Stimulated activated CD8-positive, alpha-beta memory T cell treated with anti-CD3 and anti-CD28 coated beads, Interleukin-7, amount 100 ng/mL, for 1 hour (primary cell): ENCODE measurements at places on chromosomes 5 and 9.

- DNase-seq, result no peak
Observed at GRCh38 chr5:74337984-74338310, 302.6 kb downstream of the ENC1 start.

GRCh38 chr5:150514708-150515211, 6.8 kb downstream of the NDST1 start:
- DNase-seq, result no peak

- no peak for DNase-seq
Observed at GRCh38 chr5:147483961-147484707, 25.7 kb downstream of the DPYSL3 start.

DNA sequence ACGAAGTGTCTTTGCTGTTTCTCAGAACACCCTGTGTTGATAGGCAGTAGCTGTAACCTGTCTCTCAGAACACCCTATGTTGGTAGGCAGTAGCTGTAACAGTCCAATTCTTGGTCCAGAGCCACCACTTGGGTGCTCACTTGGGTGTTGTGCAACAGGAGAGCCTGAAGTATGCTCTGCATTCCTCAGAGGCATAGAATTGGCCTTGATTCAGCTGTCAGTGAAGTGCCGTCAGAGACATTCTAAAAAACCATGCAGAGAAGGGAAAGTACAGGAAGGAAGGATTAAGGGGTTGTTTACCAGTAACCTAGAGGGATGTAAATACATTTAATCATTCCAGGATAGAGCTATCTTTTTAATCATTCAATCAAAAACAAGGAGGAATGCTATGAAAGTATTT, 231.2 kb downstream of the ARRDC3 start:
- no peak for DNase-seq

DNA sequence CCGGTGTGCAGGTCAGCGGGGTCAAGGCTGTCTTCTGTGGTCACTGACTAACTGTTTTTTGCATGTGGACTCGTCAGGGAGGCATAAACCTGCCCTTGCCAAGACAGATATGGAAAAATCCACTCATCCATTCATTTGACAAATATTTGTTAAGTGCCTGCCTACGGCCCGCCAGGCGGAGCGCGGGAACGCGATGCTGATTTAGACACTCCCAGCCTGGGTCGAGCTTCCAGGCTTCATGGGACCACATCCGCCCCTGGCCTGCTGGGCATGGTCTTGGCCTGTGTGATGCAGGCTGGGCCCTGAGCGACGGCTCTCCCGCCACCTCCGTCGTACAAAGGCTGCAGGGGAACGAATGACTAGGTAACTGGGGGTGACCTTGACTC, 18.1 kb downstream of the MYMK start:
- no peak for DNase-seq

DNA sequence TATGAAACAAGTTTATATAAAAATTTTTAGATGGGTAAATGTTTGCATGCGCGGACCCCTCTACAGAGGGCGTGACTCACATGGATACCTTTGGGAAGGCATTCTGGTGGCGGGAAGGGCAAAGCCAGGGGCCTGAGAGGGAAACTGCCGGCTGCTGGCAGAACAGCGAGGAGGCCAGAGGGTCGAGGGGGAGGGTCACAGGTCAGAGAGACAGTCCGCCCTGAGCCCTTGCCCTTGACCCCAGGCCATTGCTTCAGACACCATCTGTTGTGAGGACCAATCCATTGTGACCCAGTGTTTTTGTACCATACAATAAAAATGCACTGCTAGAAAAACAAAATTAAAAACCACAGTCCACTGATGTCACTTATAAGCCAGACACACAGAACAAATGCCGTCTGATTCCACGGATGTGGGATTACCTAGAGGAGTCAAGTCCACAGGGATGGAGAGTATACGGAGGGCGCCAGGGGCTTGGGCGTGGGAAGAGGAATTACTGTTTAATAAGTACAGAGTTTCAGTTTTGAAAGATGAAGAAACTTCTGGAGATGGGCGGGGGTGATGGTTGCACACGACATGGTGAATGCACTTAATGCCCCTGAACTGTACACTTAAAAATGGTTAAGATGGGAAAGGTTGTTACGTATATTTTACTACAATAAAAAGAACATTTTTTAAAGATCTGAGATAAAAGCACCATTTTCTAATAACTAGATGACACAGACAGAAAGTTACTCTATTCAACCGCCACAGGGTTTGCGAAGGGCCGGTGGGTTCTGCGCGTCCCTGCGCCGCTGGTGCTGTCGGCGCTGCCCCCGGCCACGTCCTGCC, 12.0 kb downstream of the BTNL9 start:
- no peak for DNase-seq

- no peak for DNase-seq
Observed at GRCh38 chr5:42591015-42591414, 165.6 kb upstream of the CCDC152 start.

DNA sequence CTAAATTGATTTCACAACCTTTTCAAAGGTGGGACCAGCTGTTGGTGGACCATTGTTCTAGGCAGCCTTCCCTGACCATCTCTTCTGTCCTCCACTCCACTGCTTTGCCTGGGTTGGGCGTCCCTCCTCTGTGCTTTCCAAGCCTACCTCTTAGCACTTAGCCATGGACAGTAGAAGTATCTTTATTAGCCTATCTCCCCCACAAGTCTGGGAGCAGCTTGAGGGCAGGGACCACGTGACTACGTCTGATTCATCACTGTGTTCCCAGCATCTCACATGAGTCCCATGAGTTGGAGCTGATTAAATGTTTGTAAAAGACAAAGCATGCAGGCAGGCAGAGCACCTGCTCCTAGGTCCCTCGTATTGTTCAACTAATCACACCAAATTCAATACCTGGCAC, 20.9 kb downstream of the MORN5 start:
- DNase-seq, result no peak

- no peak for DNase-seq
Observed at GRCh38 chr5:135076801-135077200, 42.8 kb upstream of the PITX1 start.

- DNase-seq, result no peak
Observed at GRCh38 chr5:101782352-101783103, 513.6 kb downstream of the SLCO4C1 start.

DNA sequence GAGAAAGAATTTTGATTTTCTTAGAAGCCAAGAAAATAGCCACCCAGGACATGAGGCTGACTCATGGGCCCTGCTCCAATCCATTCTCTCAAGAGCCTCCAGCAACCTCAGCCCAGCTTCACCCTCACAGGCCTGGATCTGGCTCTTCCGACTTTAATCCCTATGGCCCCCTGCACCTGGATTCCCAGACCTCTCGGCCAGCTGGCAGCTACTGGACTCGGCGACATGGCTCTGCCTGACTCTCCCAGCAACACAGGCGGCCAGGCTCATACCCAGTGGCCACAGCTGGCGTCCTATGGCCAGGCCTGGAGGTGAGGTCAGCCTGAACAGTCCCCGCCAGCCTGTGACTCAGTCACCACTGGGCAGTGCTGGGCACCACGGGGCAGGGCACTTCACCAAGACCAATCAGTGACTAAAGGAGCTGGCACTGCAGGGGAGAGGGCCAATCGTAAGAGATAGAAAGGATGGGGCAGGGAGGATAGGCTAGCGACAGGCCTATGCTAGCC, 6.2 kb upstream of the PDLIM4 start:
- DNase-seq, result no peak

GRCh38 chr5:150164211-150164980, 2.2 kb upstream of the CDX1 start:
- no peak for DNase-seq

DNA sequence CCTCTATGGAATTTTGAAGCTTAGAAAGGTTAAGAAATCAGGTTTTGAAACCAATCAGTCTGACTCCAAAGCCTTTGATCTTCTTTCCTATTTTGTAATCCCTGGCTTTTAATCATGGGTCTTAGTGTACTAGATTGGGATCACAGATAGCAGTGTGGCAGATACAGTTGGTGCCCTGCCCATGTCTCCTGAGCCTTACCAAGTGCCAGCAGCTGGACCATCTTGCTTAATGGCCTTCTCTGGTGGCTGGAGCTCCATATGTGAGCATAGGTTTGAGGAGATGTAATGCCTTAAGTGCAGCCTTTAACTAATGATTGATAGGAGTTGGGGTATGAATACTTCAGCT, 16.7 kb upstream of the RIC1 start:
- no peak for DNase-seq

DNA sequence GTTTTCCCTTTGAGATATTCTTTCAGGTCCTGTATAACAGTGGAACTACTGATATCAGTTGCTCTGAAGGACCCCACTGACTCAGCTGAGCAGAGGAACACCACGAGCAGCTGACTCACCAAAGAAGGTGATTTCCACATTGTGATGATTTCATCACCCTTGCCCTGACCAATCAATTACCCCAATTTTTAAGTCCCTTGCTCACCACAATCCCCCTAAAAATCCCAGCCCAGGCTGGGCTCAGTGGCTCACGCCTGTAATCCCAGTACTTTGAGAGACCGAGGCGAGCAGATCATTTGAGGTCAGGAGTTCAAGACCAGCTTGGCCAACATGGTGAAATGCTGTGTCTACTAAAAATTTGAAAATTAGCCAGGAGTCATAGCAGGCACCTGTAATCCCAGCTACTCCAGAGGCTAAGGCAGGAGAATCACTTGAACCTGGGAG, 125.3 kb upstream of the ABCA1 start:
- no peak for DNase-seq

GRCh38 chr5:139960723-139961383, 82.2 kb downstream of the NRG2 start:
- DNase-seq, result no peak

- no peak for DNase-seq
Observed at GRCh38 chr5:150394912-150395687, 17.6 kb downstream of the CD74 start.
